ENCODE measurements at places on chromosomes 1 and 21.

DNA sequence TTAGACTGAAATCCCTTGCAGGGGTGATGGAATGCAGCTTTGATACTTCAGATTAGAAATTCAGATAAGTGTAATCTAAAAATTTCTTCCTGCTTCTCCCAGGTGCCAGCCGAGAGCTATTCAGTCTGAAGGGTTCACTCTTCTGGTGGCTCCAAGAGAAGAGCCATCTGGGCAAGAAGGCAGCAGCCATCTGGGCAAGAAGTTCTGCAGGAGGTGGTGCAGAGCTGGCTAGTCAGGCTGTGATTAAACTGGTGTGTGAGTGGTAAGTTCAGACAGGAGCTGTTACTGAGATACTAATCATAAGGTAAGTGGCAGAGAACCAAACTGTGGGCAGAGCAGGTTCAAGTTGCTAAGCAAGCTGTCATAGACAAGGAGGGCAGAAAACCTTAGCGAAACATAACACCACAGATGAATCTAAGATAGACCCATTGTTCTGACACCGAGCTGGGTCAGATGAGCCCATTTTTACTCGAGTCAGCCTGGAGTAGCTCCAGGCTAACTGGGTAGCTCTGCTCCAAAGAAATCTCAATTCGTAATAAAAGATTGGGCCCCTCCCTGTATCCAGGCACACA is 14.4 kb upstream of the TP53BP2 start:
- no peak for DNase-seq

- DNase-seq, result no peak
These were observed 623.0 kb downstream of the NPHP4 start for GRCh38 chr1:5369223-5369622.

- DNase-seq, result no peak
These were observed 4.7 kb downstream of the IL23R start for GRCh38 chr1:67170751-67171573.

DNA sequence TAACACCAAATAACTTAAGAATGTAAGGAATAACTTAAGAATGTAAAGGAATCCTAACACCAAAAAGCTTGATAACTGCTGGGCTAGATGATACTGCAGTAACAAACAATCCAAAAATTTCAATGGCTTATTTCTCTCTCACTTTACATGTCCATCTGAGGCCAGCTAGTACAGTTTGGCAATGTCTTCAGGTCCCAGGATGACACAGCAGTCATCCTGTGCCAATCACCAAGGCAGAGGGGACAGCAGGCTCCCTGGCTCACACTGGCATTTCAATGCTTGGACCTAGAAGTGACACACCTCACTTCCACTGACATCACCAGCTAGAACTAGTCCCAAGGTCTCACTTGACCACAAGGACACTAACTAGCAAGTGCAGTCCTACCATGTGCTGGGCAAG is 15.3 kb downstream of the DNAJC11 start:
- no peak for DNase-seq

DNA sequence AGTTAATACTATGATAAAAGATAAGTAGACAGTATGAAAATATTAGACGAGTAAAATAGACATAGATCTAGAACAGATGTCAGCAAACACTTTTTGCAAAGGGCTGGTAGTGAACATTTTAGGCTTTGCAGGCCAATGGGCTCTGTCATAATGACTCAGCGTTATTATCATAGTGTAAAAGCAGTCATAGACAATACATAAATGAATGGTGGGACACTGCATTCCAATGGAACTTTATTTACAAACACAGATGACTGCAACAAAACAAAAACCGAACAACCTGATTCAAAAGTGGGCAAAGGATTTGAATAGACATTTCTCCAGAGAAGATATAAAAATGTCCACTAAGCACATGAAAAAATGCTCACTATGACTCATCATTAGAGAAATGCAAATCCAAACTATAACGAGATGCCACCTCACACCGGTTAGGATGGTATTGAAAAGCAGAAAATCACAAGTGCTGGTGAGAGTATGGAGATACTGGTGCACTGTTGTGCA is 7.3 kb downstream of the GSTM5 start:
- DNase-seq, result no peak

- no peak for DNase-seq
These were observed 8.4 kb downstream of the ENO1 start for GRCh38 chr1:8870103-8870502.

DNA sequence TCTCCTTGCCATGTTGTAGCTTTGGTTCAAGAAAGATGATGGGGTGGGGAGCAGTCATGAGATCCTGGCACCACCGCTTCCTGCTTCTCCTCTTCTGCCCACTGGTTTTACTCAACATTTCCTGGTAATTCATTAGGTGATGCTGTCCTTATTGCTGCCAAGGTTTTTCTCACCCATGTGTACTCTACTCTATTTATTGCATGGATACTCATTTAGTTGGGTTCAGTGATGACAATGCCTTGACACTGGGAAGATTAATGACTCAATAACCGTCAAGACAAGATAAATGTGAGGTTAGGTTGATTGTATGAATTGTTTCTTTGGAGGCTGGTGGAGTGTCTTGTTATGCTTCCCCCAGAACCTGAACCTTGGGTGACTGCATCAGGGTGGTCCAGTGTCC is 484.2 kb downstream of the SIPA1L2 start:
- no peak for DNase-seq

DNA sequence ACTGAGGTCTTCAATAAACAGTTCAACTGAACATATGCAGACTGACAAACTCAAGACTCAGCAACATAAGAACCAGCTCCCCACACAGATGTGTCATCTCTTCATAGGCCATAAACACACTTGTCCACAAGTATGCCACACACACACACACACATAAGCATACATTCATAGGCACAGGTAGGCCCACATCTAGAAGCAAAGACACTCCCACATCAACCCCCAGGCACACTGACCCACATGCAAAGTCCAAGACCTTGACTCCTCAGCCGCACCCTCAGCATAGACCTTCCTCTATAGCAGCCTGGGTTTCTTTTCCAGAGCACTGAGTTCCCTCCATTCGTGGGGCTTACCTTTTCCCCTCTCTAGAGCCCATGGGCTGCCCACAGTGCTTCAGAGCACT is 1.4 kb downstream of the LAD1 start:
- DNase-seq, result no peak

DNA sequence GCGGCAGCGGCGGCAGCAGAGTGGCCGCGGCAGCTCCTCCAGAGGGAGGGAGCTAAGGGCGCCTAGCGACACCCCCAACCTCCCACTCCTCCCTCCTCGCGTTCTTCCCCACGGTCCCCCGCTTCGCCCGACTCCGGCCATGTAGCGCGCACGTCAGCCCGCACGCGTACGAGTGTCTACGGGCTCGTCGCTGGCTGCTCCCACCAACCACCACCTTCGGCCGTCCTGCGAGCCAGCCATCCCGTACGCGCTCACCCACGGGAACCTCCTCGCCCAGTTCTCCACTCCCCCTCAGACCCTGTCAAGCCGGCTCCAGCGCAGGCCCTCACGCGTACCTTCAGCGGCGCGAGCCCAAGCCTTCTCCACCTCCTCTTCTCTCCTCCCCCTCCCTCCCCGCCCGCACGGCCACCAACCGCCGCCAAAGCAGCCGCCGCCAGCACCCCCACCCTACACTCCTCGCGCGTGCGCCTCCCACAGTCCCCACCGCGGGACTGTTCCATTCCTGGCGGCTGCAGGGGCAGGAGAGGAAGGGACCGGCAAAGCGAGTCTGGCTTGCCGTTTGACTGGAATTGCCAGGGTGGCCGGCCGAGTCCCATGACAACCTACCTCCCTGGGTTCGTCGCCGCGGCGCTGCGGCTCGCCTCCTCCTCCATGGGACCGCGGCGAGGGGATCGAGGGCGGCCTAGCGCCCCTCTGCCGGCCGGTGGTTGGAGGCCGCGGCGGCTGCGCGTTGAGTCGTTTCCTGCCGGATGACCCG is at the start of gene YY1AP1:
Gene YY1AP1 (minus strand): TSS at position 451 of the 757 bp plus-strand sequence. CDS start 8,338 bp downstream, outside the sequence.
- peak; percentile 87 for DNase-seq

DNA sequence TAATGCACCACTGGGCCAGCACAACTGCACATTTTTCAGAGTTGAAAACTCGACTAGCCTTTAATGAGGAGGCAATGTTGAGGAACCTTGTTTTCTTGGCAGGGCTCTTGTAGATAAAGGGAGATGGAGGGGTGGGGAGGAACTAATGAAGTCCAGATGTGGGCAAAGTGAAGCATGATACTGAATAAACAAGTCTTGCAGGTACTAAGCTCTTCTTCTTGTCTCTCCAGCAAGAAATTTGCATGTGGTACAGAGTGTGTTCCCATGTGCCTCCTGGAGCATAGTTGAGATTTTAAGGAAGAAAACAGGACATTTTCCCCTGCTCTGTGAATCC is 47.0 kb downstream of the PLPP3 start:
- no peak for DNase-seq

DNA sequence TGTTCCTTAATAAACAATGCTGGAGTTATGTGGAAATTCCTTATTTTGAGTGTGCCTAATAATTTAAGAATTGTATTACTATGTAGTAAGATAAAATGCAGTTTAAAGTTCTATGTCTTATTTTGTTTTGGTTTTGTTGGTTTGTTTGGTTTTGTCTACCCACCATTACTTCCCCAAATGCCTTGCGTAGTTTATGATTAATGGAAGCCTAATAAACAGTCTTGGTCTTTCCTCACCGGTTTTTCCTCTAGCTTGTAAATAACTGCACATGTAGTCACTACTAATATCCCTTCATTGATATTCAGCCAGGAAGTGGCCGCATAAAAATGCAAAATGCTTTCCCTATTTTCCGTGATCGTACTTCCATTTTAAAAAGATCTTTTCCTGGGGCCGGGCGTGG is 2.9 kb downstream of the SDCCAG8 start:
- no peak for DNase-seq

- DNase-seq, result no peak
These were observed 217.2 kb upstream of the NFIA start for GRCh38 chr1:60865166-60865565.

- no peak for DNase-seq
These were observed 38.0 kb downstream of the PTPN14 start for GRCh38 chr1:214513394-214513793.

- no peak for DNase-seq
These were observed 13.0 kb downstream of the IFI6 start for GRCh38 chr1:27658951-27659496.

DNA sequence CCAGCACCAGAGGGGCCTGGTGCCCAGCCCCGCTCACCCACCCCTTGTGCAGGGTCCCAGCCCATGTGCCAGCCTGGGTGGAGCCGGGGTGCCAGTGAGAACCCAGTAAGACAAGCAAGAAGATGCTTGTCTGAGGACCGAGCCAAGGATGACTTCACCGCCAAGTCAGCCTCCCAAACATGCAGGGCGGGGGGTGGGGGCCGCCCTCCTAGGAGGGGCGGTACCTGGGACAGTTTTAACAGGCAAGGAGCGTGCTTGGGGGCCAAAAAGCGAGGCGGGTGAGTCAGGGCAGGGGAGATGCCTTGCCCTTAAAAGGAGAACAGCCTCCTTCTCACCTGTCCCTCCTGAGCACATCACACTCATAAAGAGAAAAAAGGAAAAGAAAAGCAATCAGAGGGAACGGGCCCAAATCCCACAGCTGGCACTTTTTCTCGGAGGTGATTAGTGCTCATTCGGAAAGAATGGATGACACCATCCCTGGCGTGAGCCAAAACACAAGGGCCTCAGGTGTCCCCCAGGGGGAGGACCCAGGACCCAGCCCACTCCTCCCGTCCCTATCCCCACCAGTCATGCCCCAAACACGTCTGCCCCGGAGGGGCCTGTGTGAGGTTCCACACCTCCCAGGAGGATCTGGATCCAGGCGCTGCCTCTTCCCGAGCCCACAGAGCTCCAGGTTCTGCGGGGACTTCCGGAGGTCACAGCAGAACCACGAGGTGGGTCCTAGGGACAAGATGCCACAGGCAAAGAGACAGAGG is 77.6 kb upstream of the IFFO2 start:
- no peak for DNase-seq

All from GM19239 (cell line).